ENCODE measurements at places on chromosomes 16 and 17.

DNA sequence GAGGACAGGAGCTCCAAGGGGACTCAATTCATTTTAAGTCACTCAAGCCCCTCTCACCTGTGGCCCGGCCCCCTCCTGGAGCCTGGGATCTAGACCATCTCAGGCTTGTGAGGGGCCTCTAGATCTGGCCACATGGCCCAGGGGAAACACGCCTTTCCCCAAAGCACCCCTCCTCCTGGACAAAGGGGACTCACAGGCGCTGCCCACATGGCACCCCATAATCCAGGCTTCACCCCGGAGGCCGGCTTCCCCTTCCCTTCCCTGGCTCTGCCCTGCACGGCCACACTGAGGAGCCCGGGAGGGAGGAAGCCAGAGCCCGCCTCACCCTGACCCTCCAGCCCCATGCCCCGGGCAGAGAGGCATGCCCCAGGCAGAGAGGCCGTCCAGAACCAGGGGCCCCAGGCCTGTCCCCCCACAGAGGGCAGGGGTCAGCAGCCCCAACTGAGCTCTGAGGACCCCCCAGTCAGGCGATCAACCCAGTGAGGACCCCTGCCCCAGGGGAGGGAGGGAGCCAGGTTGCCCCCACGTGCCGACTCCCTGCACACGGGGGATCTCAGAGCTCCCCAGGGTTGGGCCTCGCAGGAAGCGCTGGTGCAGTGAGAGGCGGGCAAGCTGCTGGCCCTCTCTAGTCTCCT lies 10.9 kb downstream of the HS3ST6 start:
- DNase-seq = no peak

- no peak for DNase-seq
These were observed 199.5 kb downstream of the SNX29 start for GRCh38 chr16:12176051-12176450.

DNA sequence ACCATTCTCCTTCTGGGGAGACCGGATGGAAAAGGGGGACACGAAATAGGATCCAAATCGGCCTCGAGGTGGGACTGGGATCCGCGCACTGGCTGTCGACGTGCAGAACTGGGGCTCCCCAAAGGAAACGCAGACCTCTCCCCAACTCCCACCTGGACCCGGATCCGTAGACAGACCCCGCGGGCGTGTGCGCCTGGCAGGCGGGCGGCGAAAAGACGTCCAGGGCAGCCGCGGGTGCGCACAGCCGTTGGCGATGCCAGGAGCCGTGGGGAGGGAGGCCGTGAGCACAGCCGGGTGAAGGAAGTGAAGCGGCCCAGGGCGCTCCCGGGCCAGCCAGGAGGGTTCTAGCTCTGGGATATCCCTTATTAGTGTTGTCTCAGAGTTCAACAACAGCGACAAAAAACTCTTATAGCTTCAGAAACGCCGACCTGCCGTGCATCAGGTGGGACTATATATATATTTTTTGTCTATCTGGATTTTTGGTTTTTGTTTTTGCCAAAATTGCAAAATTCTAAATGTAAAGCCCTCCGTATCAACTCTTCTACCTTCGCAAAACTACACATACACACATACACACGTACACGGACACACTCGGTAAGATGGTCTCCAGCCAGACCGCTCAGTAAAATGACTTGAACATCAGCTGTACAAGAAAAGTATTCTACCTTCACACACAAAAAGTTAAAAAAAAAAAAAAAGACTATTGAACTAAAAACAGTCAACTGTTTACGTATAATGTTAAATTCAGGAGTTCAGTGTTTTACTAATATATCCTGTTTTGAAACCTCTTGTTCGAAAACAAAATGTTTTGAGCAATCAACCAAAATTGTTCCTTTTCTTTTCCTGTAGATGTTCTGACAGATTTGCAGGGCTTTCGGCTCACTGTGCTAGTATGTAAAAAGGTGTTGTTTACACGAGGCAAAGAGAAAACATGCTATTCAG lies 5.2 kb upstream of the AATF start:
- DNase-seq = no peak

DNA sequence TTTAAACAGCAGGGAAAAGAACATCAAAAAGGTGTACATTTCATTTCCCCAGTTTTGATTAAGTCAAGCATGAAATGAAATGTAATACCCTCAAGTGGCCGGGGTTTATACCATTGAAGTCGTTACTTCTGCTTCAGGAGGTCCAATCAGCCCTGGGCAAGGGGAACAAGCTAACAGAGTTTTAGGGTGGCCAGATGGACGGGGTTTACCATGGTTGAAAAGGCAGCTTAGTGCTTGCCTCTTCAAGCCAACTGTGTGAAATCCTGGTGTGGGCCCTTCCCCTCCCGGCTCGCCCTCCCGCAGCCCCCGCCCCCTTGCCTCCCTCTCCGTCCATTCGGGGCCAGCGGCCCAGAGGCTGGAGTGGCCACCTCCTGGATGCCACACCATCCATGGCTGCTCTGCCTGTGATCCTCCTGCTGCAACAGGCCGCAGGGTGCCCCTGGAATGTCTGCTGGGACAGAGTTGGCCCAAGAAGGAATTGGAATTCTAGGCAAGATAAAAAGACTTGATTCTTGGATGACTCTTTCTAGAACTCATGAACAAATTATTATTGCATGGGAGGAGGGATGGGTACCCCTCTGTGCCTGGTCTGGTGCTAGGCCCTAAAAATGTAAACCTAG lies 296.2 kb upstream of the IRX3 start:
- DNase-seq = no peak

DNA sequence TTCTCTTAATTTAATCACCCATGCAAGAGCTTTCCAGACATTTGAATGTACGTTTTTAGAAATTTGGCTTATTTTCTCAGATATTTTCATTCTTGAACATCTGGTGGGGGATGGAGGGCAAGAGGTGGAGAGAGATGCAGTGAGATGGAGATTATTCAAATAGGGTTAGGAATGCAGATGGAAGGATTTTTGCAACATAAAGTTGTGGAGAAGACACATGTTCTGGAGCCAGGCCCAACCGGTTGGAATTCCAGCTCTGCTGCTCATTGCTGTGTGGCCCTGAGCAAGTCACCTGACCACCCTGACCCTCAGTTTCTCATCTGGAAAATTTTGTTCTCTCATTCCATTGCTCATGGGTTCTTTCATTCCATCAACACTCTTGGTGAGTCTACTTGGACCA lies 66.9 kb downstream of the IRX3 start:
- DNase-seq = no peak

DNA sequence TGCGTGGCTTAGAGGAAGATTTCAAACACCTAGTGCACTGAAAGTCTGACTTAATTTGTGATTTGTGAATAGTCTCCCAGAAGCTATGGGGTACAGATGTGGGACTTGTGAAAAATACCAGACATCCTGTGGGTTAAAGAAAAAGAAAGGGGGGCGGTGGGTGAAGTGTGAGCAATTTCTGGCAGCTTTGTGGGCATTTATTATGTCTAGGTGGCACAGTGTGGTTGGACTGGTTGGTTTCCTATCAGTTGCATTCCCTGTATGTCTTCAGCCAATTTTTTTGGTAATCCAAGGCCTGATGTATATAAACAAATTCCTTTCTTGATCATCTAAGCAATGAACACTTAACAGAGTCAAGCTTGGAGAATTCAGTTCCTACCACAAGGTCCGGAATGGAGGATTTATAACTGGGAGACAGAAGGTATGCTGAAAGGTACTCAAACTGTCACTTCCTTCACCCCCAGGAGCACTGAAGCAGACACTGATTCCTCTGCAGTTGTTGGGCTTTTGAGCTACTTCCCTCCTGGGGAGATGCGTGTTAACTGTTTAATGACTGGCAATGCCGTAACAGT lies 211.6 kb downstream of the WWOX start:
- DNase-seq = no peak

GRCh38 chr17:55154101-55154500 lies 110.7 kb upstream of the HLF start:
- DNase-seq = no peak

GRCh38 chr16:21167360-21167759 lies 8.9 kb downstream of the LDAF1 start:
- no peak for DNase-seq

DNA sequence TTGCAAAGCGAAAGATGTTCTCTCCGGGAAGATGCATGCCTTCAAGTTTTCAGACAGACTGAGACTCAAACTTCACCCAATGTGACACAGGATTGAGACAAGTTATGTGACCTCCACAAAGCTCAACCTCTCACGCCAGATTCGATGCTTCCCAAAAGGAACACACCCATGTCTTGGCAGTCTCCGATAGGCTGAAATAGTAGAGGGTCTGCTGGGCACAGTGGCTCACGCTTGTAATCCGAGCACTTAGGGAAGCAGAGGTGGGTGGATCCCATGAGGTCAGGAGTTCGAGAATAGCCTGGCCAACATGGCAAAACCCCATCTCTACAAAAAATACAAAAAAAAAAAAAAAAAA lies 22.1 kb downstream of the ZFHX3 start:
- no peak for DNase-seq

- DNase-seq = peak; percentile 60
These were observed 11.1 kb downstream of the CANT1 start for GRCh38 chr17:78998311-78999055.

- DNase-seq = no peak
These were observed 5.1 kb upstream of the CX3CL1 start for GRCh38 chr16:57367116-57367752.

- no peak for DNase-seq
These were observed 20.2 kb downstream of the GNAO1 start for GRCh38 chr16:56211435-56211981.

- DNase-seq = no peak
These were observed 257.6 kb upstream of the CPHXL start for GRCh38 chr16:75983741-75984381.

DNA sequence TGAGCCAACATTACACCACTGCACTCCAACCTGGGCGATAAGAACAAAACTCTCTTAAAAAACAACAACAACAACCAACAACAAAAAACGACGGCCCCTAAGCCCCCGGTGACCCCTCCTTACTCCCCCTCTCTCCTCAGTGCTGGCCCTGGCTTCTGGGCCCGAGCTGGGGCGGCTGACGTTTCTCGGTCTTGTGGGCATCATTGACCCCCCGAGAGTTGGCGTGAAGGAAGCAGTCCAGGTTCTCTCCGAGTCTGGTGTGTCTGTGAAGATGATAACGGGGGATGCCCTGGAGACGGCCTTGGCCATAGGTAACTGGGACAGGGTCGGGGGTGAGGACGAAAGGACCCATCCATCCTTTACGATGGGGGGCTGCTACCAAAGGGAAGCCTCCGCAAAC lies 52.7 kb downstream of the MEAK7 start:
- DNase-seq = no peak

- DNase-seq = no peak
These were observed 2.9 kb downstream of the LRRC37B start for GRCh38 chr17:32010114-32010513.

- no peak for DNase-seq
These were observed 19.1 kb upstream of the RSL1D1 start for GRCh38 chr16:11870399-11870798.

- no peak for DNase-seq
These were observed 15.6 kb downstream of the CAMKK1 start for GRCh38 chr17:3877220-3877619.

DNA sequence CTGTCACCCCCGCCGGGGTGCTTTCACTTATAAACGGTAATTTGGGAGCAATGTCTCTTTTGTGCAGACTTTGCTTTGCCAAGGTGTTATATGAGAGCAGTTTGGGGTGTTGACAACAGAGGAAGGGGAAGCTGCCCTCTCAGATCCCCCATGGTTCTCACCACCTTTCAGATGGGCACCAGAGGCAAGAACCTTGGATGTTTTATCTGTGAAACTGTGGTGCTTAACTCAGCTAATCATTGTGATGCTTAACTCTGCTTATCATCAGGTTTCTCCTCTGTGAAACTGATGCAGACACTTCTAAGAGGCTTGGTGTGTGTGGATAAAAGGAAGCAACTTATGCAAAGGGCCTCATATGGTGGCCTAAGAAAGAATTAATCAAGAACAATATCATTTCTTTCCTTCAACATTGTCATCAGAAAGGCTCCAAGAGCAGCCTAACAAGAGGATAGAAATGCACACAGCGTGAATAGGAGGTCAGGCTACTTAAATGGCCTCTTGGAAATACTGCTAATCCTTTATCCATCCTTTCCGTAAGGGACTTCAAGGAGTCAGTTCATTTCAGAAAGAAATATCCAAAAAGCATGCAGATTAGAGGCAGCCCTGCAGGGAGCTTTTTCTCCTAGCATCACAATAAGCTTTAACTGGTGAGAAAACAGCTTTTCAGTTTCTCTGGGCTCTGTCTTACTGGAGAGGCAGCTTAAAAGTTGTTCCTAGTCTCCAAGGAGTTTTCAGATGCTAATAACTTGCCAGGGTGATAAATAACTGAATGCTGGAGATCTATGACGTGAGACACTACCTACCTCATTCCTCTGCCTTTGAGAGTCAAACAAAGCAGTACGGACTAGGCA lies 55.1 kb upstream of the CLEC3A start:
- no peak for DNase-seq

GRCh38 chr17:37820995-37821713 lies 76.3 kb upstream of the HNF1B start:
- no peak for DNase-seq

- no peak for DNase-seq
These were observed 11.9 kb upstream of the KDM8 start for GRCh38 chr16:27191352-27191924.

DNA sequence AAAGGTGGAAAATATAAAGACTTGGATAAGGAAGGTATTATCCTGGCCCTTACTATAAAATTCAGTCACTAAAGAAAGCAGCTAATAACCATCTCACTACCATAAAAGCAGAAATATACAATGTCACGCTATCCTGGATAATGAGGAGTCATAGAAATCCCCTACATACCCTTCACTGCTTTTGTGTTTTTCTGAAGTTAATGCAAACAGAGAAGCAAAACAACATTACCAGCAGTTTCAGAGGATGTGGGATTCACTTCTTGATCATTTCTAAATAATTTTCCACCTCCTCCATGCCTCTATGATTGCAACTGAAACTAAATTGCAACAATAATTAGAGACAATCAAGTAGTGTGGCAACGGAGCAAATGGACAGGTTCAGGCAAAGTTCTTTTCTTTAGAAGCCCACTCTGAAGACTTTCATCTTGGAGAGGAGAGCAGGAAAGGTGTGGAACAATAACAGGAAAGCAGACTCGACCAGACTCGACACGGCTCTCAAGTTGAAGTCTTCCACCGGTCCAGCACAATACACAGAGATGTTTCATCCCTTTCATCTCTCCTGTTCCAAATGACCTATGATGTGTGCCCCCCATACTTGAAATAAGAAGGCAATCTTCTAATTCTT lies 10.2 kb downstream of the CYTH1 start:
- no peak for DNase-seq

GRCh38 chr17:34723875-34724274 lies 144.5 kb downstream of the TMEM132E start:
- no peak for DNase-seq

- no peak for DNase-seq
These were observed 5.6 kb upstream of the HSBP1 start for GRCh38 chr16:83802135-83802534.

GRCh38 chr16:62712566-62712965 lies 676.3 kb upstream of the CDH8 start:
- no peak for DNase-seq

GRCh38 chr17:82236142-82236971 lies 7.5 kb downstream of the SLC16A3 start:
- DNase-seq = peak; percentile 70

GRCh38 chr17:57485916-57486881 lies 229.9 kb downstream of the MSI2 start:
- DNase-seq = no peak

GRCh38 chr16:82992786-82993185 lies 366.0 kb downstream of the CDH13 start:
- DNase-seq = no peak
